ENCODE measurements at places on chromosomes 1 and 21.

- no peak for DNase-seq
Observed at GRCh38 chr1:233293556-233294446, 1.7 kb downstream of the PCNX2 start.

- DNase-seq = no peak
Observed at GRCh38 chr1:91402023-91402422, 2.6 kb downstream of the HFM1 start.

DNA sequence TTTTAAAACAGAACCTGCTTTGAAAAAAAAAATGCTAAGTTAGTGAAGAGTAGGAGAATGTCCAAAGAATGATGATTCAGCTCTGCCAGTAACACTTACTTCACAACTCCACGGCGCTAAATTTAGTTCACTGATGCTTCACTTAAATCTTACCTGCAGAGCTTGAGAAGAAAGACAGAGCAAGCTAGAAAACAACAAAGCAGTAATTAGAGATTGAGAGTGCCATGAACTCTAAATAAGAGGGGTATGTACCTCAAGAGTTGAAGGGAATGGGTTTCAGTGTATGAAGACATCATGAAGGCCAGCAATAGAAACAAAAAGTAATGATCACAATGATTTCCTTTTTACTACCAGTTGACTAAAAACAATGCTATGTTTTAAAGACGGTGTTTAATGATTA, 32.8 kb downstream of the EPRS1 start:
- DNase-seq = no peak

DNA sequence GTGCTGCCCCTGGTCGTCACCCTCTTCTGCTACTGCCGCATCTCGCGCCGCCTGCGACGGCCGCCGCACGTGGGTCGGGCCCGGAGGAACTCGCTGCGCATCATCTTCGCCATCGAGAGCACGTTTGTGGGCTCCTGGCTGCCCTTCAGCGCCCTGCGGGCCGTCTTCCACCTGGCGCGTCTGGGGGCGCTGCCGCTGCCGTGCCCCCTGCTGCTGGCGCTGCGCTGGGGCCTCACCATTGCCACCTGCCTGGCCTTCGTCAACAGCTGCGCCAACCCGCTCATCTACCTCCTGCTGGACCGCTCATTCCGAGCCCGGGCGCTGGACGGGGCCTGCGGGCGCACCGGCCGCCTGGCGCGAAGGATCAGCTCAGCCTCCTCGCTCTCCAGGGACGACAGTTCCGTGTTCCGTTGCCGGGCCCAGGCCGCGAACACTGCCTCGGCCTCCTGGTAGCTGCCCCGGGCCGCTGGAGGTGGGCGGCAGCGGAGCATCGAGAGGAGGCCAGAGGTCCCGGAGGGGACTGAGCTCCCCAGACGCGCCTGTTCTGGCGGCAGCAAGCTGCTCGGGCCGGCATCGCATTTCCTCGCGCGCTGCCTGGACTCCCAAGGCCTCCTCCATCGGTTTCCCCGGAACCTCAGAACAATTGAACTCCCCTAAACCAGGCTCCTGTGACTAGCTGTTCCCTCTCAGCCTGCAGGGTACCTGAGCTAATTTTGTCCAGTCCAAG, 1.1 kb downstream of the GPR25 start:
- DNase-seq = no peak

Measured in iPS-NIHi11 (cell line).